ENCODE measurements at places on chromosomes 7 and 10. TPM values are rescaled to one million over a fixed set of nuclear protein-coding genes. Genes with fewer than 3 reads are reported as not detected.
A peak's percentile ranks its signal among the peaks of the same experiment; 100 is the strongest.

The GIMAP4 gene
- total RNA-seq = 13.8 TPM

DNA sequence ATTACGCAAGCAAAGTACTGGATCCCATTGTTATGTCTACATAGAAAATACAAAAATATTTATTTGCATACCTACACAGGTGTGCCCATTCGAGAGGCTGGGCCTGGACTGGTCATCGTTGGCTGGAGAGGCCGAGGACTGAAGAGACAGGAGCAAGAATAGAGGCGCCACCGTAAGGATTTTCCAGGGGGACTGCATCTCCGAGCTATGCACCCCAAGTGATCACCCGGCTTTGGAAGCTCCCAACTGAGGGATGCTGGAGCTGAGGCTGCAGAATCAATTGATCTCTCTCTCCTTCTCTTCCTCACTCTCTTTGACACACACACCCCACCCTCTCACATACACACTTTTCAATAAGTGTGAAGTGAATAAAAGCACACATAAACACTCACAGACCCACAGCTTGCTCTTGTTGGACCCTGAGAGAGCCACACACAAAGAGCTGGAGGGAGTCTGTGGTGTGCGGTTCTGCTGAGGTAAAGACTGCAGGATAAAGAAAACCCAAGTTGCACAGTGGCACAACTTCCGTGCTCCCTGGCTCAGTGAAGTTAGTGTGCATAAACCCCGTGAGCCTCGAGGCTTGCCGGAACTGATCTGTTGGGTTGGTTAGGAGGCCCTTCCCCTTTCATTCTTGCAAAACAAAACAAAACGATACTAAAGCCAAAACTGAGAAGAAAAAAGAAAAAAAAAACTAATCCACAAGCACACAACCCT is at the start of gene AOAH:
TSS of gene AOAH (minus strand) at position 544 of the 714 bp plus-strand sequence. CDS start at position 198, 346 bp downstream.
- H3K36me3 ChIP-seq = no peaks in the 10 kb centered on the region
- H3K27ac ChIP-seq = peak within 1 kb of the TSS; percentile 27
- no peaks in the 10 kb centered on the region for H3K4me1 ChIP-seq
- peak; percentile 68 for DNase-seq
- no peaks in the 10 kb centered on the region for H3K27me3 ChIP-seq

The UPK3BL1 gene
- 92.0 TPM for total RNA-seq

DNA sequence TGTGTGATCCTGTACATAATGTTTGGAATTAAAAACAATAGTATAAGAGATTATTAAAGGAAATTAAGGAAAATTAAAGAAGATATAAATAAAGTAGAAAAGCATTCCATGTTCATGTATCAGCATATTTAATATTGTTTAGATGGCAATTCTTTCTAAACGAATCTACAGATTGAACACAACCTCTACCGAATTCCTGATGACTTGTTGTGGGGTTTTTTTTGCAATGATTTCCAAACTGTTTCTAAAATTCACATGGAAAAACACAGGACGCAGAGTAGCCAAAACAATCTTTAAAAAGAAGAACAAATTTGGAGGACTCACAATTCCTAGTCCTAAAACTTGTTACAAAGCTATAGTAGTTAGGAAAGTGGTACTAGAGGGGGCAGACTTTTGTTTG is 573.4 kb upstream of the IGFBP3 start:
- H3K36me3 ChIP-seq = no peaks in the 10 kb centered on the region
- H3K4me1 ChIP-seq = no peaks in the 10 kb centered on the region
- no peak for DNase-seq
- H3K27me3 ChIP-seq = no peaks in the 10 kb centered on the region
- H3K27ac ChIP-seq = no peak overlapping the region
- no peak overlapping the region for H3K4me3 ChIP-seq

- no peak overlapping the region for H3K4me3 ChIP-seq
- H3K27me3 ChIP-seq = no peaks in the 10 kb centered on the region
- H3K4me1 ChIP-seq = no peaks in the 10 kb centered on the region
- no peak for DNase-seq
- no peaks in the 10 kb centered on the region for H3K36me3 ChIP-seq
- no peak overlapping the region for H3K27ac ChIP-seq
Observed at GRCh38 chr7:105285118-105285874, 103.4 kb downstream of the SRPK2 start.

The ZNF117 gene
- 48.6 TPM for total RNA-seq

- no peaks in the 10 kb centered on the region for H3K4me1 ChIP-seq
- H3K27ac ChIP-seq = no peak overlapping the region
- H3K36me3 ChIP-seq = no peaks in the 10 kb centered on the region
- no peak overlapping the region for H3K4me3 ChIP-seq
- H3K27me3 ChIP-seq = peaks cover 5% of the 10 kb centered on the region
Observed at GRCh38 chr10:1406132-1406966, 331.0 kb downstream of the ADARB2 start.

- H3K27me3 ChIP-seq = no peaks in the 10 kb centered on the region
- H3K4me1 ChIP-seq = peaks cover 77% of the 10 kb centered on the region
- H3K4me3 ChIP-seq = no peak overlapping the region
Observed at GRCh38 chr10:110863361-110863760, 8.4 kb upstream of the PDCD4 start.

GRCh38 chr10:34809796-34810195 is 5.3 kb downstream of the PARD3 start:
- peak overlapping the region; percentile 23 for H3K4me3 ChIP-seq
- no peaks in the 10 kb centered on the region for H3K27me3 ChIP-seq
- DNase-seq = no peak
- H3K27ac ChIP-seq = peak overlapping the region; percentile 52

GRCh38 chr7:107951172-107951787 is 51.7 kb downstream of the LAMB1 start:
- H3K27me3 ChIP-seq = no peaks in the 10 kb centered on the region
- no peaks in the 10 kb centered on the region for H3K4me1 ChIP-seq

The UBN2 gene
- total RNA-seq = 9.7 TPM

- H3K36me3 ChIP-seq = no peaks in the 10 kb centered on the region
- peaks cover 47% of the 10 kb centered on the region for H3K27me3 ChIP-seq
- H3K4me1 ChIP-seq = peaks cover 17% of the 10 kb centered on the region
- peak; percentile 84 for DNase-seq
- H3K27ac ChIP-seq = no peak overlapping the region
Observed at GRCh38 chr10:133324198-133324792, 12.4 kb downstream of the CALY start.

The VPS37D gene
- 0.82 TPM for total RNA-seq

The AKR1E2 gene
- 3.8 TPM for total RNA-seq

- no peaks in the 10 kb centered on the region for H3K36me3 ChIP-seq
- H3K4me1 ChIP-seq = no peaks in the 10 kb centered on the region
- H3K27ac ChIP-seq = no peak overlapping the region
- no peak overlapping the region for H3K4me3 ChIP-seq
- DNase-seq = no peak
- H3K27me3 ChIP-seq = no peaks in the 10 kb centered on the region
Observed at GRCh38 chr7:49731836-49732235, 41.6 kb upstream of the VWC2 start.

DNA sequence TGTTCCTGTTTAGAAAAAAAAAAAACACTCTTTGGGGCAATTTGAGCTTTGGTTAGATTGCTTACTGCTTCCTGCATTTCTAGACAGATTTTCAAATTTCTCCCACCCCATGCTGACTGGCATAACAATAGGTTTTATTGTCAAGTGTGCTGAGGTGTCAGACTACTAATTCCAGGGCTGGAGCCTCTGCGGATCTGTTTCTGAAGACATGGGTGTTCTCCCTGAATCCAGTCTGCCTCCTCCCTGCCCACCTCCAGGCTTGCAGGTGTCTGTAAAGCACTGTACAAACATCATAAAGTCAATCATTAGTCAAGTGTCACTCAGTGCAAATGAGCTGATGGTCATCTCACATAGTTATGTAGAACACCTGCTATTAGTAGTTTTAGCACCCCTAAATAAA is 292.4 kb downstream of the GATA3 start:
- H3K27ac ChIP-seq = no peak overlapping the region
- peaks cover 6% of the 10 kb centered on the region for H3K27me3 ChIP-seq
- no peaks in the 10 kb centered on the region for H3K4me1 ChIP-seq
- H3K4me3 ChIP-seq = no peak overlapping the region
- no peaks in the 10 kb centered on the region for H3K36me3 ChIP-seq

DNA sequence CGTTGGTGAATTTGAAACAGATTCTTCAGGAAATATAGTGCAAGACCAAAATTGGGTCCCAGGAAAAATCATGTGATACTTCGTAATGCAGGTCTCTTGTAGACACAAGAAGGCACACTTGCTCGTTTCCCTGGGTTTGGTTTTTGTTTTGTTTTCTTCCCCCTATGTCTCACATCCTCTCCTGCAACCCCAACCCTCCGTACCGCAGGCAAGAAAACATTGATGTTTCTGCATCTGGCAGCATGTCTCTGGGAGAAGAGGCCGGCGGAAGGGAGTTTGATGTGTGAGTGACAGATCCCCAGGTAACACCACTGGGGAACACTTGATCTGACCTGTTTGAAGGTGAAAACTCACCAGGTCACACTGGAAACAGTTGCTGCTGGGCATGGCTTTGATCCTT is 718.5 kb downstream of the AUTS2 start:
- no peaks in the 10 kb centered on the region for H3K4me1 ChIP-seq
- DNase-seq = no peak
- no peaks in the 10 kb centered on the region for H3K27me3 ChIP-seq
- H3K27ac ChIP-seq = no peak overlapping the region

DNA sequence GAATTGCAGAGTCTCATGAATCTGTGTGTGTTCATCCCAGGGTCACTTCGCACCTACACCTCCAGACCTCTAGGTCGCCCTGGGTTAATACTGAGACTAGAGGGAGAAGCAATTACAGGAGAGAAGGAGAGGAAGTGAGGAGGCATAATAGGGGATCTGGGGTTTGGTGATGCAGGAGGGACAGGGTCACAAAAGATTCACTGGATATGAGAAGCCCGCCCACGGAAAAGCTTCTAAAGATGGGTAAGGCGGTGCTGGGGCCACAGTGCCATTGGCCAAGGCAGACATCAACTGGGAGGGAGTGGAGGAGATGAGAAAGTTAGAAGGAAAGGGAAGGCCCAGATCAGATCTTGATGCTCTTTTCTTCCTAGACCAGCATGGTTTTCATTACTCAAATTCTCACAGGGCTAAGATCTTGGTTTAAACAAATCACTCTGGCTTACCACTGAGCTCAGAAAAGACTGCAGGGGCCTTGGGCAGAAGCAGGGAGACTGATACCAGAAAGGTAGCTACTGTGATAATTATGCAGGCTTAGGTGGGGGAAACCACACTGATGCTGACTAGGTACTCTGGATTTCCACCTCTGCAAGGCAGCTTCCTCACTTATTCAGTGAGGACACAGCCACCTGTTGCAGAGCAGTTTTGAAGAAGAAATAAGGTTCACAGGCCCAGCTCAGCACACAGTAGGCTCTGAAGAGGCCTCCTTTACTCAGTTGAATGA is 17.4 kb upstream of the ZNF273 start:
- H3K27me3 ChIP-seq = peaks cover 41% of the 10 kb centered on the region
- H3K4me1 ChIP-seq = no peaks in the 10 kb centered on the region
- no peak for DNase-seq
- H3K4me3 ChIP-seq = no peak overlapping the region

DNA sequence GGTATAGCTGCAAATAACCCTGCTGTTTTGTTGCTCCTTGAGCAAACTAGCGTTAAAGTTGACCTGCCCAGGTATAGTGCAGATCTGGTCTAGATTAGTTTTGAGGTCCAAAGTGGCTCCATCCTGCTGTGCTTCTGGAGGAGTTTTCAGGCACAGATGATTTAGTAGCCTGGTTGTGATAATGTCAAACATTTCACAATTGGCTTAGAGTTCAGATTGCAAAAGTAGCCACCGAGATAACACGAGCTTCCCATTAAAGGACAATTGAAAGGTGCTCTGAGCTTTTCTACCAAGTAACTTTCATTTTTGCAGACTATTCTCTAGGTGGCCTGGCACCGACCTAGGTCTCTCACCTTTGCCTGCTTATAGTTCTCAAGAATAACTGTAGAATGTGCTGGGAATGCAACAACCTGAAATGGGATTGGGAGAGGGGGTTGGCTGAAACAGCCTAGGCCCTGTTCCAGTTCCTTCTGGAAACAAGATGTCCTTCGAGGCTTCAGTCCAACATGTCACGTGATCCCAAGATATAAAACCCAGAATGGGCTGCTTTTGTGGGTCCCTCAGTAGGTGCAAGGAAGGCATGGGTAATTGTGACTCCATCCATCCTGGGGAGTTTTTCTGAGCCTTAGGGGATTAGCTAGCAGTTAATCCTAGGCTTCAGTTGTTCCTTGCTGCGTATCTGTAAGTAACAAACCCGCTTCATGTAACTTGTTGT is 201.0 kb downstream of the CHRM2 start:
- no peaks in the 10 kb centered on the region for H3K4me1 ChIP-seq
- no peak overlapping the region for H3K4me3 ChIP-seq
- no peaks in the 10 kb centered on the region for H3K27me3 ChIP-seq
- DNase-seq = no peak
- no peak overlapping the region for H3K27ac ChIP-seq
- H3K36me3 ChIP-seq = no peaks in the 10 kb centered on the region

The ANKRD30A gene
- not detected for total RNA-seq

- H3K27me3 ChIP-seq = no peaks in the 10 kb centered on the region
- H3K27ac ChIP-seq = peak overlapping the region; percentile 75
- peaks cover 45% of the 10 kb centered on the region for H3K36me3 ChIP-seq
- H3K4me3 ChIP-seq = no peak overlapping the region
Observed at GRCh38 chr7:100679129-100679926, 5.8 kb downstream of the GNB2 start.

The BHLHA15 gene
- not detected for total RNA-seq

DNA sequence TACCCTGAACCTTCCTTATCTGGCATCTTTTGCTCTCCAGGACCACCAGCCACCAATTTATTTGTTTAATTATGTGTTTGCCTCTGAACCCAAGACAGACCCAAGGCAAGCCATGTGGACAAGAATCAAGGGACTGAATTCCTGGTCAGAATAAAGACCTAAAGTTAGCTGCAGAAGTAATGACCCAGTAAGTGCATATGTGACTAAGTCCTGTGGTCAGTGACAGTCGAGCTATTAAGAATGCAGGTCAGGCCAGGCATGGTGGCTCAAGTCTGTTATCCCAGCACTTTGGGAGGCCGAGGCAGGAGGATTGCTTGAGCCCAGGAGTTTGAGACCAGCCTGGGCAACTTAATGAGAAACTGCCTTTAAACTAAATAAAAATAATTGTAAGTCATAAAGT is 139.4 kb downstream of the CCDC71L start:
- H3K4me3 ChIP-seq = no peak overlapping the region
- no peak overlapping the region for H3K27ac ChIP-seq
- H3K27me3 ChIP-seq = no peaks in the 10 kb centered on the region
- H3K36me3 ChIP-seq = no peaks in the 10 kb centered on the region
- H3K4me1 ChIP-seq = no peaks in the 10 kb centered on the region

DNA sequence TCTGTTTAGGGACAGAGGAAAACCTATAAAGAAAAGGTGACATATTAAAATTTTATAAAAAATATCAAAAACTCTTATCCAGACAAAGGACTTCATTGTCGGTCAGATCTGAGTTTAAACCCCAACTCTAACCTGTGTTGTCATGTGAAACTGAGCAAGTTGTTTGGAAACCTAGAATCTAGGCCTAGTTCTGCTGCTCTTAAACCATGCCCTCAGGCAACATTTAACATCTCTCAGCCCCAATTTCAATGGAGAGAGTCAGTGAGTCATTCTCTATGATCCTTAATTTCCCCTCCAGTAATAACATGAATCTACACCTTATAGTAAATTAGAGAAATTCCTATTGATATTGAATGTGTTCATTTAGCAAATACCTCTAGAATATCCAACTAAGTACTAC is 192.3 kb downstream of the IMMP2L start:
- H3K27ac ChIP-seq = no peak overlapping the region
- no peaks in the 10 kb centered on the region for H3K4me1 ChIP-seq
- no peaks in the 10 kb centered on the region for H3K27me3 ChIP-seq
- H3K4me3 ChIP-seq = no peak overlapping the region
- H3K36me3 ChIP-seq = no peaks in the 10 kb centered on the region
- DNase-seq = no peak

Data from transverse colon (tissue), 4 donors.